ENCODE measurements at places on chromosomes 2 and 18.

DNA sequence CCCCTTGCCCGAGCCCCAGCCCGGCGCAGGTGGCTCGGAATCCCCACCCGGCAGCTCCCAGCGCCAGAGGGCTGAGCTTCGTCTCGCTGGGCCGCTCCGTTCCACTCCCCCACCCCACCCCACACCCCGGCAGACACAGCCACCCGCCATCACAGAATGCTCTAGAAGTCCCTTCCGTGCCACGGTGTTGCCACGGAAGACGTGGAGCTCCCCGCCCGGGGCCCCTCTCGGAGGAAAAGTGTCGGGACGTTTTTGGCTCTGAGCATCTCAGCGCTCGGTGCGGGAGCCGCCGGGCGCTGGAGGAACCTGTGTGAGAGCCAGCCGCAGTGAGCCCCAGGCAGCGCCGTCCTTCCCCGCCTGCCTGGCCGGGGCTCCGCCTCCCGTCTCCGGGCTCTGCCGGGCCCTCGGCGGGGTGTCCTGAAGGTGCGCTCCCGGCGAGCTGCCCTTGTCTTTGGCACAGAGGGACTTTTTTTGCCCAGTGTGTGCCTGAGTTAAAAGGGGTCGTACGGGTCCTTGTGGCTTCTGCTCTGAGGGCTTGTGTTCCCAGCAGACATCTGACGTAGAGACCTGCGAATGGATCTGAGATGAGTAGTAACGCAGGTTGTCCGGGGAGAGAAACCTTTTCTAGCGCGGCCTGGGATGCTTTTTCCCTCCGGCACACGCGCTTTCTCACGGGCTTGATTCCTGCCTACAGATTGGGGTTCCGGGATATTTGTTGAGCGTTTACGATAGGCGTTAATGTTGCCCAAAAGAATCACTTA, 1.8 kb downstream of the ZCCHC2 start:
- DNase-seq = peak; percentile 53

DNA sequence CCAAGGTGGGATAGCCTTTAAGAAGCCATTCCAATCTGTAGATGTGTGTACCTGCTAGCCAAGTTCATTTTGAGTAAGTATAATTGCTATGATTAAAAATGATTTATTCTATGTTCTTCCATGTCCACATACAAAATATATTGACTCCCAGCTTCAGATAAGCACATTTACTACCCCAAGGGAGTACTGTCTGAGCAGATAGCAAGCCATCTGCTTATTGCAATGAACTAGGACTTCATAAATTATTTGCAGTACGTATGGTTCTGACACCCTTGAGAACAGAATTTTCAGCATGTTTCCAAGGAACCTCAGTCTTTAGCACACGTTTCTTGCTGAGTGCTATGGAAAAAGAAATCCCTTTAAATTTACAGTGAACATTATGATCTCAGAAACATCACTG, 28.2 kb downstream of the ABCG5 start:
- no peak for DNase-seq

DNA sequence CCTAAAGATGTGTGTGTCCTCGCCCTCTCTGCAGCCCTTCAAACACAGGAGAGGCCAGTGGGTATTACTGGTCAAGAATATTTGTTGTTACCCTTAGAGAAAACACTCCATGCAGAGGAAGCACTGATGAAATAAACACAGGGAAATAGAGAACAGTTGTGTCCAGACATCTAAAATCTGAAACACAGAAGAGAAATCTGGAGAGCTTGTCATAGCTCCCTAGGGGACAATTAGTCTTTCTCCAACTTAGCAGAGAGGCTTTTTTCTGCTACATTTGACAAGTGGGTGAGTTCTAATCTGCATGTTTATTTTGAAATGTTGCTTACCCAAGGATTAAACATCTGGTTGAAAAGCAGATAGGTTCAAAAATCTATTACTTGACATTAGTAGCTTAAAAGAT, 190.1 kb downstream of the CTNNA2 start:
- no peak for DNase-seq

DNA sequence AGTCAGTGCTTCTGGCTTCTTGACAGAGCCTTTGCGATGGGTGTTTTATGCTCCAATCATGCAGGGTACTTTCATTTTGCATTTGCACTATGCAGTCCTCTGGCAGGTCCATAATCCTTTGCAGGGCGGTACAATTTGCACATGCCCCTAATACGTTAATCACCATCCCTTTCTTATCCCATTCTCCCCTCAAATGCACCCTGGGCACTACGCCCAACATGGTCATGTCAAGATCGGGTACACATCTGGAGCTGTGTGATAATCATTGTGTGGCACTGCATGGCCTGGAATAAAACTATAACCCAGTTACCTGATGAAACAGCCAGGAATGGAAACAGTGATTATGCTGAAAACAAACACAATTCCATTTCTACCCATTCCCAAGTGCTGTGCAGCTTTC, 27.7 kb downstream of the LOXHD1 start:
- no peak for DNase-seq

GRCh38 chr18:3041843-3042242, 28.9 kb upstream of the LPIN2 start:
- no peak for DNase-seq

DNA sequence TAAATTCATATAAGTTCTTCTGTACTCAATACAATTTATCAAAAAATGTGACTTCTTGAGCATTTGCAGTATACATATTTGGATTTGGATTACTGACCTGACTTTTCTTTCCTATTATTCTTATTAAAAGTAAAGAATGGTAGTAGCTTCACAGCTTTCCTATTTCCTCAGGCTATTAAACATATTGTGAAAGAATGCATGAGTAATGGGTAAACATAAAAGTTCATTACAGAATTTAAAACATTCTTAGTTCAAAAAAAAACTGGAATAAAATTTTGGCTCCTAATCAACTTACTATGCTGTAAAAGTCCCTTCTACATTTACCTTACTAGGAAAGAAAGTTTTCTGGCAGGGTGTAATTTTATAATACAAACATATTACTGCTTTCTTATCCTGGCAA, 27.3 kb upstream of the C2orf66 start:
- no peak for DNase-seq

DNA sequence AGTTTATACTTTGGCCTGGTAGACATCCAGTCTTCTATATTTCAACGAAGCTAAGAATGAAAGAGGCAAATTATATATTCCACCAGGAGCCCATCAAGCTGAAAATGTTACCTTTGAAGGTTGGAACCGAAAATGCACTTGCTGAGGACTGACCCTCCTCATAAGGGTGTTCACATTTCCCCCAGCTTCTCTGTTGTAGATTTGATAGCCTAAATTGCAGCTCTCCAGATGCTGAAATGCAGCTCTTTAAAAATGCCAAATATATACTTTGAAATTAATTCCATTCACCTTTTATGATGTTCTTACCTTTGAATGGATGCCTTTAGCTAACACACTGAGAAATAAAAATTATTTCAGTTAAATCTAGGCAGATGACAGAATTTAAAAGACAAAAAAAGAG, 1.8 kb upstream of the FIGN start:
- DNase-seq = no peak
